Breast epithelium (tissue), 4 donors: ENCODE measurements at places on chromosomes 1 and 21. TPM values are rescaled to one million over a fixed set of nuclear protein-coding genes. Genes with fewer than 3 reads are reported as not detected.

Gene ADAMTS5
- total RNA-seq: 89.3 TPM

Gene PLPPR5
- not detected for total RNA-seq

Gene MYOG
- total RNA-seq: not detected

Gene CDC14A
- 16.5 TPM for total RNA-seq

Gene PTGFR
- total RNA-seq: 7.9 TPM

Gene HMGCL
- total RNA-seq: 31.7 TPM

Gene FMO4
- total RNA-seq: 20.3 TPM

Gene RGS4
- not detected for total RNA-seq

- peak; percentile 62 for DNase-seq
Measured at GRCh38 chr21:43726686-43727518, 8.0 kb downstream of the PDXK start.

GRCh38 chr1:163406772-163407171 is 85.0 kb downstream of the NUF2 start:
- no peak for DNase-seq

- no peak for DNase-seq
Measured at GRCh38 chr1:147581459-147581858, 40.2 kb downstream of the BCL9 start.

- DNase-seq: no peak
Measured at GRCh38 chr1:8047112-8047511, 21.0 kb upstream of the ERRFI1 start.

GRCh38 chr1:83741348-83741747 is 257.6 kb downstream of the TTLL7 start:
- no peak for DNase-seq

GRCh38 chr1:90358448-90358847 is 358.7 kb downstream of the BARHL2 start:
- DNase-seq: no peak

- no peak for DNase-seq
Measured at GRCh38 chr21:38297194-38297631, 40.4 kb downstream of the KCNJ15 start.
